Left lung (tissue), 14 donors: ENCODE measurements at places on chromosomes 3 and 15. TPM values are rescaled to one million over a fixed set of nuclear protein-coding genes. Genes with fewer than 3 reads are reported as not detected.

TEX55 gene
- not detected for total RNA-seq

DNA sequence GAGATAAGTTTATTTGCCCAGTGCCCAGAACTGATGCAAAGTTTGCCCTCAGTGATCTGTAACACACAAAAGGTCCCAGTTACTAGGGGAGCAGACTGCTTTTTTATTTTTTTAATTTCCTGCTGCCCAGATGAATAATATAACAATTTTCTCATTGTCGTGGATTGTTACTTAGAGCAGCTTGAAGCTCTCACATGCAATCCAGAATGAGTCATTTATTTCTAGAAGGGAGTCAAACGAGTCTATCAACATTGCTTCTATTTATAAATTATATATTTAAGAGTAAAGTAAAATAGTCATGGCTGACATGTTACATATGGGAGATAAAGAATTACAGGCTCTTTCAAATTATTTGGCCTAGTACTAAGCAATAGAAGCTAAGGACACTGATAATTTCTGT is 41.3 kb downstream of the MEIS2 start:
- no peak overlapping the region for H3K4me3 ChIP-seq
- H3K27ac ChIP-seq, result no peak overlapping the region
- peaks cover 3% of the 10 kb centered on the region for H3K4me1 ChIP-seq
- no peaks in the 10 kb centered on the region for H3K36me3 ChIP-seq

DNA sequence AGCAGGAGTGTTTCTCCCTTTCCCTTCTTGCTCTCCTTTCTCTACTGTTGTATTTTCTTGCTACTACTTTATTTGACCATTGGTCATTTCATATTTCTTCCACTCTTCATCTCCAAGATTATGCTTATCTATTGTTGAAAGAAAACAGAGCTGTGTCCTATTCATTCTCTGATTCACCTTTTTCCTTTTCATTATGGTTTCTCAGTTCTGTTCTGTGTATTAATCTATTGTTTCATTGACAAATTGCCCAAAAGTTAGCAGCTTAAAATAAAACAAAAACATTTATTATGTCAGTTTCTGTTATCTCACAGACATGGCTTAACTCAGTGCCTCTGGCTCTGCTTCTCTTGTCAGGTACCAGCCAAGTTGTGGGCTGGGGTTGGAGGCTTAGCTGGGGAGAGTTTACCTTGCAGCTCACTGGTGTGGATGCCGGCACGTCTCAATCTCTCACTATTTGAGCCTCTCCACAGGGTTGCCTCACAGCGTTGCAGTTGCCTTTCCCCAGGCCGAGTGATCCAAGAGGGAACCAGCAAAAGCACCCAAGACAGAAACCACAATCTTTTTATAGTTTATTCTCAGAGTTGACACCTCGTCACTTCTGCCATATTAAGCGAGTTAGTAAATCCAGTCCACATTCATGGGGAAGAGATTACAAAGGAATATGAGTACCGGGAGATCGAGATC is 36.9 kb upstream of the FILIP1L start:
- DNase-seq, result no peak
- H3K36me3 ChIP-seq, result peaks cover 9% of the 10 kb centered on the region
- H3K27ac ChIP-seq, result no peak overlapping the region
- H3K27me3 ChIP-seq, result no peaks in the 10 kb centered on the region
- H3K4me1 ChIP-seq, result no peaks in the 10 kb centered on the region

TLNRD1 gene
- 27.6 TPM for total RNA-seq

DNA sequence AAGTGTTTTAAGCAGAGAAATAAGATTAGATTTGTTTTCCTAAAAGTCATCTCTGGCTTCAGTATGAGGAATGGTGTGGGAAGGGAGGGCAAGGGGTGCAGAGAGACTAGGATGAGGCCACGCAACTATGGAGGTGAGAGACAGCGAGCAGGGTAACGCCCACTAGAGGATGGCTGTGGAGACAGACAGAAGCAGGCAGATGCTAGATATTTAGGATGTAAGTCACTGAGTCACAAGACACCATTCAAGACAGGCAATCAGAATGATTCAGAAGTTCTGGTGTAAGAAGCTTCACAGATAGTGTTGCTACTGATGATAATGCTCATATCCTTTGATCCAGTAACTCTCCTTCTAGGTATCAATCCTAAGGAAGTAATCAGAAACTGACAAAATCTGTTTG is 19.1 kb downstream of the HSPBAP1 start:
- H3K27me3 ChIP-seq, result no peaks in the 10 kb centered on the region
- no peaks in the 10 kb centered on the region for H3K4me1 ChIP-seq
- H3K27ac ChIP-seq, result peak overlapping the region; percentile 26
- DNase-seq, result no peak
- H3K36me3 ChIP-seq, result no peaks in the 10 kb centered on the region

DNA sequence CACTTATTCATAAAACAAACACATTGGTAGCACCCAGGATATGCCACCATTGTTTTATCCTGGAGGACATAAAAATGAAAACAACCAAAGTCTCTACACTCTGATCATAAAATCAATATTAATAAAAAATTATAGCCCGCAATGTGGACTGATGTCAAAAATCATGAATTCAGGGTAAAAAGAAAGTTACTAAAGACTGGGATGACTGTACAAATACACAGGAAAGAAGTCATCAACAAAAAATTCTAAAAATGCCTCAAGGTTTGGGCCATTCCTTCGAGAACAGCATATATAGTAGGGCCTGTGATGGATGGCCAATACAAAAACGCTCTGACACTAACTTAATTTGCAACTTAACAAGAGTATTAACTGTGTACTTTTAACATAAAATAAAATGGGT is 76.8 kb downstream of the THBS1 start:
- H3K27me3 ChIP-seq, result no peaks in the 10 kb centered on the region
- no peak overlapping the region for H3K4me3 ChIP-seq
- H3K27ac ChIP-seq, result no peak overlapping the region
- DNase-seq, result no peak
- no peaks in the 10 kb centered on the region for H3K4me1 ChIP-seq

- H3K4me3 ChIP-seq, result no peak overlapping the region
- H3K4me1 ChIP-seq, result no peaks in the 10 kb centered on the region
- DNase-seq, result no peak
Observed at GRCh38 chr3:11244121-11244677, 28.0 kb upstream of the ATG7 start.

DNA sequence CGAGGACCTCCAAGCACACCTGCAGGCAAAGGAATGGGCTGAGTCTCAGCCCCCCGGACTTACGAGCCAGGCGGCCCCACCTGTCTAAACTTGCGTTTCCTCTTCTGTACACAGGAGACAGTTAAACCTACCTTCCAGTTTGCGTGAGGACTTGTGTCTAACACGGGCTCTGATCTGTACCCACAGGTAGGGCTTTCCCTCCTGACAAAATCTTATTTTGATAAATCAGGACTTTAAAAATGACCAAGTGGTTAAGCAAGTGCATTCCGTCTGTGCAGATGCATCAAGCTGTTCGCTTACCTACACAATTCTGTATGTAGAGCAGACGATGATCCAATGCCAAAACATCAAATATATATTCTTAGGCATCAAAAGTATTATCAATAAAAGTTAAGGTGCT is 238.0 kb downstream of the XXYLT1 start:
- H3K4me1 ChIP-seq, result no peaks in the 10 kb centered on the region
- no peak overlapping the region for H3K4me3 ChIP-seq
- no peaks in the 10 kb centered on the region for H3K36me3 ChIP-seq

GRCh38 chr3:43515208-43515917 is 106.4 kb downstream of the ANO10 start:
- DNase-seq, result no peak
- no peak overlapping the region for H3K27ac ChIP-seq
- no peaks in the 10 kb centered on the region for H3K27me3 ChIP-seq
- H3K36me3 ChIP-seq, result no peaks in the 10 kb centered on the region

FGF12 gene
- total RNA-seq, result 1.0 TPM

DNA sequence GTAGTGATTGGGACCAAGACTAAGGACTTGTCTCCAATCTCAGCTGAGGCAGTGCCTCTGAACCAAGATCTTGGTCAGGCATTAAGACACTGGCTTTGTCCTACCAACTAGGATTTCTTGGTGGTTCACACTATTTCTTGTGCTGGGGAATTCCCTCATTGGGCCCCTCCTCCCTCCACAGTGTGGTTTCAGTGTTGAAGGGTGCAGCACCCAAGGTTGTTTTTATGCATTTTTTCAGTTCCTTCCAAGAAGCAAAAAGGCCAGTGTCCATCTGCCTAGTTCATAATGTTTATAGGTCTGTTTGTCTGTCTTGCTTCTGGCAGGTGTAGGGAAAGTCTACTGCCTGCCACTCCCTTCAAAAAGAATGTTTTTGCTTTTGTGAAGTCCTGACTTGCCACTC is 10.6 kb upstream of the ITPKA start:
- H3K27me3 ChIP-seq, result peaks cover 6% of the 10 kb centered on the region
- H3K36me3 ChIP-seq, result peaks cover 57% of the 10 kb centered on the region
- H3K4me1 ChIP-seq, result peaks cover 3% of the 10 kb centered on the region
- DNase-seq, result no peak
- H3K27ac ChIP-seq, result no peak overlapping the region

KCNAB1 gene
- total RNA-seq, result 0.58 TPM

- no peak for DNase-seq
Observed at GRCh38 chr3:101065962-101066361, 72.7 kb upstream of the ABI3BP start.

- H3K36me3 ChIP-seq, result no peaks in the 10 kb centered on the region
- no peaks in the 10 kb centered on the region for H3K27me3 ChIP-seq
- no peak overlapping the region for H3K4me3 ChIP-seq
- no peak overlapping the region for H3K27ac ChIP-seq
- H3K4me1 ChIP-seq, result no peaks in the 10 kb centered on the region
Observed at GRCh38 chr3:54279005-54279583, 156.7 kb downstream of the CACNA2D3 start.

ZDHHC19 gene
- 8.8 TPM for total RNA-seq

GRCh38 chr3:21528291-21528995 is 222.6 kb downstream of the ZNF385D start:
- H3K36me3 ChIP-seq, result no peaks in the 10 kb centered on the region
- H3K27ac ChIP-seq, result no peak overlapping the region
- H3K27me3 ChIP-seq, result no peaks in the 10 kb centered on the region

PYGO1 gene
- 10.4 TPM for total RNA-seq

GRCh38 chr15:92821491-92822116 is 78.5 kb upstream of the CHD2 start:
- H3K4me3 ChIP-seq, result no peak overlapping the region
- no peaks in the 10 kb centered on the region for H3K36me3 ChIP-seq
- peaks cover 49% of the 10 kb centered on the region for H3K4me1 ChIP-seq
- H3K27ac ChIP-seq, result peak overlapping the region; percentile 89
- DNase-seq, result no peak

GRCh38 chr15:100880139-100880896 is 687 bp downstream of the ALDH1A3 start:
- peaks cover 22% of the 10 kb centered on the region for H3K4me1 ChIP-seq
- H3K36me3 ChIP-seq, result no peaks in the 10 kb centered on the region
- peaks cover 100% of the 10 kb centered on the region for H3K27me3 ChIP-seq

GRCh38 chr3:64805248-64805647 is 117.4 kb upstream of the ADAMTS9 start:
- DNase-seq, result no peak
- no peak overlapping the region for H3K27ac ChIP-seq
- no peaks in the 10 kb centered on the region for H3K27me3 ChIP-seq
- H3K4me1 ChIP-seq, result no peaks in the 10 kb centered on the region
- H3K4me3 ChIP-seq, result no peak overlapping the region
- no peaks in the 10 kb centered on the region for H3K36me3 ChIP-seq

DNA sequence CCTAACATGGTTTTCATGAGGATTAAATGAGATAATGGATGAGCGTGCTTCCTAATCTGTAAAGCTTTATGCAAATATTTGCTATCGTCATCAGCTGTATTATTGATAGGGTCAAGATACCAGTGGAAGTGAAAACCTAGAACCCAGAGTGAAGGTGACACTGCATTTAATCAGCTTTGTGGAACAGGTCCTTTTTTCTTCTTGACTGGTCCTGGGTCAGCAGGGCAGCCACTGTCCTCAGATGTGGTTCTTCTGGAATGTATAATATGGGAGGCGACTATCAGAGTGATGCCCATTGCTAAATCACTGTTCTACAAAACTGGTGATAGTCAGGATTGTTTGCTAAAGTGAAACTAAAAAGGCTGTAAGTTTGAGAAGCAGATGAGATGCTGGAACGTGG is 41.4 kb downstream of the SORD start:
- H3K4me1 ChIP-seq, result no peaks in the 10 kb centered on the region
- H3K27me3 ChIP-seq, result no peaks in the 10 kb centered on the region
- no peaks in the 10 kb centered on the region for H3K36me3 ChIP-seq
- H3K27ac ChIP-seq, result no peak overlapping the region
- no peak overlapping the region for H3K4me3 ChIP-seq

MYL3 gene
- total RNA-seq, result 4.9 TPM

DNA sequence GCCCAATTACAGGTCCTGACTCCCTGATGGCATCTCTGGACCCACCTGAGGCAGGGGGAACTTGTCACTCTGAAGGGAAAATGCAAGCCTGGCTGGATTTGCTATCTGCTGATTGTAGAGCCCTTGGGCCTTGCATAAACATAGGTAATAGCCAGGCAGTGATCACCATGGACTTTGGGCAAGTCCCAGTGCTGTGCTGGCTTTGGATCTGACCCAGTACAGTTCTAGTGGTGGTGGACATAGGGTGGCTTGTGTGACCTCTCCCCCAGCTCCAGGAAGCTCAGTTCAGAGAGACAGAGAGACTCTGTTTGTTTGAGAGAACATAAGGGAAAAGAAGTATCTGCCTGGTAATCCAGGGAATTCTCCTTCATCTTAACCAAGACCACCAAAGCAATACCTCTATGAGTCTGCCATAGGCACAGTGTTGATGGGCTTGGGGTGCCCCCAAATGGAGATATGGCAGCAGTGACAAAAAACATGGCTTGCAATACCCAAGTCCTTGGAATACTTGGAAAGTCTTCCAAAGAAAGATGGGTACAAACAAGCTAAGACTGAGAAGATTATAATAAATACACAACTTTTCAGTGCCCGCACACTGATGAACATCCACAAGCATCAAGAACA is 348.5 kb downstream of the PYDC2 start:
- DNase-seq, result no peak
- H3K27me3 ChIP-seq, result no peaks in the 10 kb centered on the region
- H3K4me3 ChIP-seq, result no peak overlapping the region

DNA sequence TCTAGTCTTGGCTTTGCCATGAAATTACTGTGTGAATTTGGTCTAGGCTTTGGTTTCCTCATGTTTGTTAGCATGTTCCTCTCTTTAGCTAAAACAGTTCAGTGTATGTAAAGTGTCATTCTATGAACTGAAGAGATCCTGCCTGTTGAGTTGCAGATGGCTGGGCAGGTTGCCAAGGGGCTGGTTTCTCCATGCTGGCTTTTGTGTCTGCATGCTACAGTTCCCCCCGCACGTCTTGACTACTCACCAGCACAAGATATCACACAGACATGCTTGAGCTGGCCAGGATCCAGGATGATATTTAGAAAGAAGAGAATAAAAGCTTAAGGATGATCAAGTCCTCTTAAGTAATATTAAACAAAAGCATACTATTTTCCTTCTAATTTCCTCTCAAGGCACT is 90.2 kb downstream of the CERS3 start:
- no peaks in the 10 kb centered on the region for H3K36me3 ChIP-seq
- H3K27me3 ChIP-seq, result no peaks in the 10 kb centered on the region
- no peak for DNase-seq
- no peaks in the 10 kb centered on the region for H3K4me1 ChIP-seq
- H3K27ac ChIP-seq, result no peak overlapping the region
